Stimulated activated CD4-positive, alpha-beta T cell treated with anti-CD3 and anti-CD28 coated beads, Interleukin-1b, Interleukin-23, amount 100 ng/mL, for 48 hours (primary cell): ENCODE measurements at places on chromosomes 3 and 15.

DNA sequence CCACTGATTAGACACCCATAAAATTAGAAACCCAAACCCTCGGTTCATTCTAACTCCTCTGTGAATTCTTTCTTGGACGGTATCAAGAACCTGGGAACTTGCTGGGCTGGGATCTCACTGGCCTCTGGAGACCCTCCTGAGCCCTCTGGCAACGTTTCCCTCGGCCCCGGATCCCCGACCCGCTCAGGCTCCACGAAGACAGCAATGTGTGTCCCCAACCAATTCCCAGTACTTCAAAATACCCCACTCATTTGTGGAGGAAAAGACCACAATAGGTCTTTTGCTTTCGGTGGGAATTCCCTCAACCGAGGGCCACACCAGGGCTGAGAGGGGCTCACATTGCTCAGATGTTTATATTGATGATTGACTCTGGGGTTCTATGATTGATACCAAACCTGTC is 117.9 kb upstream of the PRR20G start:
- no peak for DNase-seq

- no peak for DNase-seq
Measured at GRCh38 chr3:114668099-114668498, 374.3 kb downstream of the TIGIT start.

DNA sequence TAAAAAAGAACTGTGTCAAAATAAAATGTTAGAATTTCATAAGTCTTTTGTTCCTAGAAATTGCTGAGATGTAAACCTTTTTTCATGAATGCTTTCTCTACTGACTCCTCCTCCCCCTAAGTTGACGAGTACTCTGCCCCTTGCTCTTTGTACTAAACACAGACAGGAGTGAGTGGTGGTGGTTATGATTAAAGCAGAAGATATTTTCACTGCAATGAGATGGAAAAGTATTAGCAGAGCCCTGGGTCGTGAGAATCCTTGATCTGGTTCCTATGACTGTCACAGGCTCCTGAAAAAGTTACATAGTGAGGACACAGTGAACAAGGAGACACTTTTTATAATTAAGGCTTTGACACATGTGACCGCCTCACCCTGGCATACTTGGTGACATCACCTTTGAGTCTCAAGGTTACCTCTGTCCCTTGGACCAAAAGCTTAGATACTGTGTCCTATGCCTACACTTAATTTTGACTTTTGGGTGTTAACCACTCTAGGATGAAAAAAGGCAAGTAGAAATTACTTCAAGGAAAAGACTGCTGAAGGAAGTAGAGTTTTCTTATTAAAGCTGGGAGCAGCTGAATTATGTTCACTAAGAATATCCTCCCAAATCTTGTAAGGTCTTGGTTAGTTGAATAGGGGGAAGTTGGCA is 130.4 kb upstream of the LYSMD4 start:
- DNase-seq, result no peak

- DNase-seq, result no peak
Measured at GRCh38 chr3:160395297-160395696, 3.7 kb downstream of the IFT80 start.

GRCh38 chr3:183270344-183270743 is 17.3 kb downstream of the B3GNT5 start:
- DNase-seq, result no peak

DNA sequence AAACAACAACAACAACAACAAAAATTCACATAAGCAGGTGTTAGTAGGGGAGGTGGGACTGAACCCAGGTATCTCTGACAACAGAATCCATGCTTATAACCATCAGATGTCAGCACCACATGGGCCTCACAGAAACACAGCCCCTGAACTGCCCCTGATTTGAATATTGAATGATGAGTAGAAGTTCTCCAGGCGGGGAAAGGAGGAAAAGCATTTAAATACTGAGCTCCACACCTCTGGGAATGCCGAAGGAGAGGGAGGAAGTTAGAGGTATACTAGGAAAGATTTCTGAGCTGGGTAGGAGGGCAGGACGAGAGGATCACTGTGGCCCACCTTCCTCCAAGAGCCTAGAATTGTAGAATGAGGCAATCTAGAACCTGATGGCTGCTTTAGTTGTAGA is 31.9 kb upstream of the EIF4A2 start:
- DNase-seq, result no peak

DNA sequence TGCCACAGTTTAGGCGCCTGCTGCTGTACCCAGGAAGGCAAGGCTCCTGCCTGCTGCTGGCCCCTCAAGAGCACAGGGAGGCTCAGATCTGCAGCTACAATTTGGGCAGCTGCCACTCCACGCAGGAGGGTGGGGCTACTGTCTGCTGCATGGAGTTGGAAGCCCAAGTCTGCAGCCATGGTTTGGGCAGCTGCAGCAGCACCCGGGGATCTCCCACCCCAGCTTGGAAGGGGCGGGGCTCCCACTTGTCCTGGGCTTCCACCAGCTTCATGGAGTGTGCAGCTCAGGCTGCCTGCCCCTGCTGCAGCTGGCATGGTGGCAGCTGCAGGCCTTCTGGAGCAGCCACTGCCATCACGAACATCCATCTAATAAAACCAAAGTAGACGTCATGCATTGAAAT is 512.9 kb downstream of the PYDC2 start:
- no peak for DNase-seq

GRCh38 chr3:117485841-117486240 is 776.3 kb downstream of the TUSC7 start:
- no peak for DNase-seq

DNA sequence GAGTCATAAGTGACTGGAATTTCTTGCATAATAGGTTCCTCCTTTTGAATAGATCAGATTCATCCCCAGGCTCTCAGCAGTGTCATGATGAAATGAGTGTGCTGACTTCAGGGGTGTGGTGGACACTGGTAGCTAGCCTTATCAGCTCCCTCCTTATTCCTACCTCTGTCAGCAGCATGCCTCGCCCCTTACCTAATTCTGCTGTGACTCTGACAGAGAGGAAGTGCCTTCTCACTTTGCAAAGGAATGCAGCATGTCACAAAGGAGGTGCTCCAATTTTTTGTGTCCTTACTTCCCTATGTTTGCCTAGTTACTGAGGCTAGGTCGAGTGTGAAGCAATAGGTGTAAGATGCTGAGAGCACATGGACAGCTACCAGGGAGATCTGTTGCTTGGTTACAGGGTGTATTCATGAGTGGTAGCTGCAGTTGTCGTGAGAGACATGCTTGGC is 90.6 kb downstream of the TNFAIP8L3 start:
- no peak for DNase-seq

GRCh38 chr15:54289590-54290136 is 311.4 kb downstream of the UNC13C start:
- no peak for DNase-seq

DNA sequence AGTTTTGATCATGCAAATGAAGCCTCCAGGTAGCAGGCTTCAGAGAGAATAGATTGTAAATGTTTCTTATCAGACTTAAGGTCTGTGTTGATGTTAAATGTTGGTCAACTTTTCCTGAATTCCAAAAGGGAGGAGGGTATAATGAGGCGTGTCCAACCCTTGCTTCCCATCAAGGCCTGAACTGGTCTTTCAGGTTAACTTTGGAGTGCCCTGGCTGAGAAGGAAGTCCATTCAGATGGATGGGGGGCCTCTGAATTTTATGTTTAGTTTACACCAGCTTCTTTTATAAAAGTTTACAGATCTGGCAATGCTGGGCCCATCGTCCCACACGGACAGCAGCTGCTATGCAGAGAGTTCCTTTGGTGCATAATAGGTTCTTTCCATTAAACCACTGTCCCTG is 8.9 kb downstream of the CCDC13 start:
- DNase-seq, result no peak

- no peak for DNase-seq
Measured at GRCh38 chr3:186800285-186800684, 6.0 kb downstream of the RFC4 start.

- no peak for DNase-seq
Measured at GRCh38 chr3:38566215-38566528, 70.0 kb downstream of the EXOG start.

GRCh38 chr3:85571835-85572234 is 613.0 kb downstream of the CADM2 start:
- no peak for DNase-seq

GRCh38 chr15:71276336-71276665 is 161.0 kb downstream of the THSD4 start:
- DNase-seq, result no peak

DNA sequence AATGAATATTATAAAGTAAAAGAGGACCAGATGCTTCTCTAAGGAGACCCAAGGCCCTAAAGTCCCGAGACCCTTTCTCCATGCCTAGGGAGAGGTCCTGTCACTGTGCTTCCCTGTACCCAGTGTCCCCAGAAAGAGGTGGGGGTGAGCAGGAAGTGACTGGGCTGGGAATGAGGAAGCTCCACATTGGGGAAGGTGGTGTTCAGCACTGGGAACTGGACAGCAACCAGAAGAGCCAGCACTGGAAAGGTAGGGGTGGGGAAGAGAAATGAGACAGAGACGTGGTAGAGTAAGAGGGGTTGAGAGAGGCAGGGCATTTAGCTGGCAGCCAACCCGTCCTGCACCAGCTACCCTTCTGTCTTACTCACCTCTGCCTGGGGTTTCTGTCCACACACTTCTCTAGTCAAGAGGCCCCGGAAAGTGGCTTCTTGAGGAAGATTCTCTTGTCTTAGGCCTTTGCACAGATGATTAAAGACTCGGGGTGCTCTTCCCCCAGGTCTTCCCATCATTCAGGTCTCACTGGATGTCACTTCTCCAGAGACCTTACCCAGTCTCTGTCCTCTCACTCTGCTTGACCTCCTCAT is 12.2 kb downstream of the RRP9 start:
- DNase-seq, result no peak

GRCh38 chr15:60713119-60714084 is 234.5 kb upstream of the ICE2 start:
- DNase-seq, result no peak

GRCh38 chr3:15063656-15064286 is 1.3 kb downstream of the MRPS25 start:
- DNase-seq, result no peak

- no peak for DNase-seq
Measured at GRCh38 chr3:57130571-57131209, 34.5 kb downstream of the IL17RD start.

GRCh38 chr15:28885128-28885629 is 595 bp upstream of the APBA2 start:
- DNase-seq, result no peak

DNA sequence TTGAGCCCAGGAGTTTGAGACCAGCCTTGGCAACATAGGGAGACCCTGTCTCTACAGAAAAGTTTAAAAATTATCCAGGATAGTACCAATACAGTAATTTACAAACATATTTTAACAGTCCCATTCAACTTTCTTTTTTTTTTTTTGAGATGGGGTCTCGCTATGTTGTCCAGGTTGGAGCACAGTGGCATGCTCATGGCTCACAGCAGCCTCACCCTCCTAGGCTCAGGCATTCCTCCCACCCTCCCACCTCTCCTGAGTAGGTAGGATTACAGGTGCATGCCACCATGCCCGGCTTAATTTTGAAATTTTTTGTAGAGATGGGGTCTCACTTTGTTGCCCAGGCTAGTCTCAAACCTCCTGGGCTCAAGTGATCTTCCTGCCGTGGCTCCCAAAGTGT is 12.5 kb upstream of the MAP6D1 start:
- DNase-seq, result no peak

- DNase-seq, result peak; percentile 9
Measured at GRCh38 chr15:42736178-42736792, 643 bp downstream of the CDAN1 start.

- DNase-seq, result no peak
Measured at GRCh38 chr3:150006794-150007193, 36.1 kb upstream of the PFN2 start.

- DNase-seq, result no peak
Measured at GRCh38 chr3:114831861-114832260, 315.2 kb downstream of the ZBTB20 start.

GRCh38 chr15:45088801-45089711 is 24.9 kb downstream of the DUOX2 start:
- DNase-seq, result no peak

DNA sequence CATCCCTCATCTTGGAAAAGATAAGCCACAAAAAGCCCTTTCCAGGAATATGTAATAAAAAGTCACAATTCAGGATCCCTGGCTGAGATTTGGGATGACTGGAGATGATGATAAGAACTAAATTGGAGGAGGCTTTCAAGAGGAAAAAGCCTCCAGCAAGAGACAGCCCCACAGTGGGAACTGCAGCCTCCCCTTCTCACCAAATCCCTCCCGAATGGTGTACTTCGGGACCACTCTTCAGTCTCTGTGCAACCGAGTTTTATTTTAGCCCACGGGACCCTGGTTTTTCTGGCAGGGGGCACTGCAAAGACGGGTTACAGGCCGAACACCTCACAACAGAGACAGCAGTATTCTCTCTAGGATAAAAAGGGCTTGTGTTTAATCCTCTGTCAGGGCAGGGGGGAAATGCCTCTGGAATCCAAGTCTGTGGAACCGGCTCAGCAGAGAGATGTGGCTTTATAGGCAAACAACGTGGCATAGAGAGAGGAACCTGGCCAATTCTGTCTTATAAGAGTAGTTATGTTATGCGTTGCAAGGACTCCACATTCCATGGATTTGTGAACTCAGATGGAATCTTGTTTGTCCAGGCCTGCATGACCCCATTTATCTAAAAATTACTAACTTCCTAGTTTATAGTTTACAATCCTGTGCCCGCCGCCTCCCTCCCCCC is 1.2 kb upstream of the LMCD1 start:
- no peak for DNase-seq

DNA sequence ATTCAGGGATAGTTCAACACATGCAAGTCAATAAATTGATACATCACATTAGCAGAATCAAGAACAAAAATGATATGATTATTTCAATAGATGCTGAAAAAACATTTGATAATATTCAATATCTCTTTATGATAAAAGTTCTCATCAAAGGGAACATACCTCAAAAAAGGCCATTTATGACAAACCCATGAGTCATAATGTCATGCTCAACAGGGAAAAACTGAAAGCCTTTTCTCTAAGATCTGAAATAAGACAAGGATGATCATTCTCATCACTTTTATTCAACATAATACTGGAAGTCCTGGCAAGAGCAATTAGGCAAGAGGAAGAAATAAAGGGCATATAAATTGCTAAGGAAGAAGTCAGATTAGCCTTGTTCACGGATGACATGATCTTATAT is 54.1 kb upstream of the TMEM158 start:
- no peak for DNase-seq

- no peak for DNase-seq
Measured at GRCh38 chr3:76242886-76243753, 457.8 kb upstream of the ZNF717 start.
